NK-92 treated with Interleukin-12 subunit alpha and Interleukin-12 subunit beta, amount 100 ng/mL, for 24 hours (cell line): ENCODE measurements at places on chromosomes 12 and 14.

DNA sequence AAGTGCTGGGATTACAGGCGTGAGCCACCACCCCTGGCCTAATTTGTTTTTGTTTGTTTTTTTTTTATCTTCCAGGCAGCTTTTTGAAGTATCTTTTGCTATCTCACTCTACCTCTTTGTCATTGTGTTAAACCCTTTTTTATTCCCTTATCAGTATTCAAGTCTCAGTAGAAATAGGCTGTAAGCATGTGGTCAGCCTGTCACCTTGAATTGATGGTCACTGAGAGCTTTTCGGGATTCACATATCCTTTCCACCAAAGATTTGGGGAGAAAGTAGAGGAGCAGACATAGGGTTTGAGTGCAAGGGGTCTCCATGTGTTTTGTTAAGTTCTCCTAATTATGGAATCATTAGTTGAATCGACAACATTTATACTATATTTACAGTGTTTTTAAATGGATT is 36.4 kb downstream of the TMPO start:
- DNase-seq = no peak

DNA sequence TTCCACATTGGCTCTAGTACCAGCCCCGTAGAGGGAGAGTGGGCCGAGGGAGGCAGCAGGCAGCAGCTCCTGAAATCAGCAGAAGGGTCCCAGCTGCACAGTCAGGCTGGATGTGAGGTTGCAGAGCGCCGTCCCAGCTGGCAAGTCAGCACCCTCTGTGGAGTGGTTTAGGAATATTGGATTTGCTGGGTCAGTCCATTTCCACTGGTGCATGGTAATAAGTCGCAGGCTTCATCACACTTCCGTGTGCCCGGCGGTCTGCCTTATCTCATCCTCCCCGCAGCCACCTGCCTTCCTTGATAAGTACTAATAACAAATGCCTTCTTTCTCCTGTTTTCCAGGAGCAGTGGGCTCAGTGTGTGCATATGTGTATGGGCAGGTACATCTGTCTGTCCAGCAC is 112.9 kb downstream of the TSPAN9 start:
- DNase-seq = no peak

DNA sequence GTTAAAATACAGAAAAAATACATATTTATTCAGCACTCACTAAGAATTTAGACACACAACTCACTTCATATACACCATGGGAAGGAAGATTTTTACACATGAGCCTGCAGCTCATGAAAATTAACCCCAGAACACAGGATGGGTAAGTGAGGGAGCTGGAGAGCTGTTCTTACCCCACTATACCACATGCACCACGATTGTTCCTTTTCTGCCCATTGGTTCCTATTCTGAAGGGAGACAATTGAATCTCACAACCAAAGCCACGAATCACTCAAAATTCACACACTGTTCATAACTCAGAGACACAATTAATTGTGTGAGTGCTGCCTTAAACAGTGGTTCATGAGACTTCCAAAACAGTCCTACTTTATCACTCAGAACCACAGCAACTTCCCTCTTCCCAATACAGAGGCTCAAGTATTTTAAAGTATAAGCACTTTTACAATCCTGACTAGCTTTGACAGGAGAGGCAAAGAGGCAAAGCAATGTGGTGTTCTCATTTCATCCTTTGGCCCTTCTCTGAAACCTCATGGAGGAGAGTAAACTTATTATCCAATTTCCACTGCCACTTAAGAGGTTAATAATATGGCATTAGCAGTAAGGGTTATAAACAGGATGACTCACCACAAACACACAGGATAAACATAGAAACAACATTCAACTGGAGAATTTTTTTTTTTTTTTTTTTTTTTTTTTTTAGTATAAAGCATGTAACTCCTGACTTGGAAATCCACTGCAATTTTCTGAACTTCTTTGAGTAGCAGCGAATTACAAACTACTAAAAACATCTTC is 59.5 kb downstream of the ITPR2 start:
- DNase-seq = no peak

DNA sequence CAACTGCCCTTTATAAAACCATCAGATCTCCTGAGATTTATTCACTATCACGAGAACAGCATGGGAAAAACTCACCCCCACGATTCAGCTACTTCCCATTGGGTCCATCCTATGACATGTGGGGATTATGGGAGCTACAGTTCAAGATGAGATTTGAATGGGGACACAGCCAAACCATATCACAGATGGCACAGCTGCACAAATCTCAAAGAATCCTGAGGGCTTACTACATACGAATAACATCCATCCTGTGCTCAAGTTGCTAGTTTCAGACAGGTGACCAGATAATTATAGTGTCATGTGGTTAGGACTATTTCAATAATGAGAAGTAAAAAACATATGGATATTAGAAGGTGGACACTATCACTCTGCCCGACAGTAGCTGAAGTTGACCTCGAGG is 211.2 kb downstream of the NUAK1 start:
- DNase-seq = no peak

DNA sequence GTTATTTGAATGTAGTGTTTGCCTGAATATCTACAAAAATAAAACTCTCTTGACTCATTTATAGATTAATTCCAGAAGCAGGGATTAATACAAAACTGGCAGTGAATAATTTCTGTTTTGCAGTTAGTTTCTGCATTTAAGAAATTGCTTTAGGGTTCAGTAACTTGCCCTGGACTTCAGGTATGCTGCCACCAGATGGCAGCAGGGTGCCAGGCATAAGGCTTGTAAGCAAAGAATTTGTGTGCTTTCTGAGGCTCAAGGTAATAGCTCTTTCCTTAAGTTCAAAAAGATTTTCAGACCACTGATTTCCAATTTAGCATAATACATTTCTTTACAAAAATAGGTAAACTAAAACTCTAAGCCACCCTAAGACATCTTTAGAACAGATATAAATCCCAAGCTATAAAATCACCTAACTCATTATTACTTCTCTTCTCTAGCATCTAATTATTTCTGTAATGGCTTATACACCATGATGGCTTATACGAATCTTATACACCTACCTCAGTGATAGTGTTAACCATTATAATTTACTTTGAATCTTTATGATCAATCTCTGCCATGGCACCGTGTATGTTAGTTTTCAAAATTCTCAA is 398.3 kb downstream of the APAF1 start:
- DNase-seq = no peak

DNA sequence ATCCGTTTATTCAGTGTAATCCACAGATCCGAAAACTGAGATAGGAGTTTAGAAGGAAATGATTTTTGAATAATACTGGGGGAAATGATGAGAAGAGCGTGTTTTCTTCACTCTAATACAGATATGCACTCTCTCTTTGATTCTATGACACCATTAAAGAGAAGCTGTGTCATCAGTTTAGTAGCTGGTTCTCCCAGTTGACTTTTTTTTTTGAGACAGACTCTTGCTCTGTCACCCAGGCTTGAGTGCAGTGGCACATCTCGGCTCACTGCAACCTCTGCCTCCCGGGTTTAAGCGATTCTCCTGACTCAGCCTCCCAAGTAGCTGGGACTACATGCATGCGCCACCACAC is 48.4 kb upstream of the EML1 start:
- DNase-seq = no peak

GRCh38 chr14:101186544-101186943 is 283.0 kb upstream of the RTL1 start:
- no peak for DNase-seq

DNA sequence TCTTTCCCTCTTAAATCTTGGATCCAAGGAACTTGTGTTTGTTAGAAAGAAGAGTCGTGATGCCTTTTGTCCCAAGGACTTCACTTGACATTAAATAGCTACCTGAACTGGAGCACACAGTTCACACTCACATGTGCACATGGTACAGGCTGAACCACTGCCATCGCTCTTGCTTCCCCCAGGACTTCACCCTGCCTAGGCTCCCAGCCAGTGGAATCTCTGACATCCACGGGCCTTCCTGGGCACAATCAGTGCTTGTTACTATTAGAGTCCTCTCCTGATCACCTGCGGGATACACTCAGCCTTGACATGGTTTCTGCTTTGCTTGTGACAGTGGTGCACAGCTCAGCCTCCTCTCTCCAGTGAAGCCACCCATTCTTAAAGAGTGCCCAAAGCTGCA is 49.1 kb upstream of the KCNA5 start:
- no peak for DNase-seq

GRCh38 chr14:35809597-35809996 is 502 bp upstream of the RALGAPA1 start:
- no peak for DNase-seq

- no peak for DNase-seq
These were observed 149.7 kb upstream of the DCN start for GRCh38 chr12:91332302-91332701.

DNA sequence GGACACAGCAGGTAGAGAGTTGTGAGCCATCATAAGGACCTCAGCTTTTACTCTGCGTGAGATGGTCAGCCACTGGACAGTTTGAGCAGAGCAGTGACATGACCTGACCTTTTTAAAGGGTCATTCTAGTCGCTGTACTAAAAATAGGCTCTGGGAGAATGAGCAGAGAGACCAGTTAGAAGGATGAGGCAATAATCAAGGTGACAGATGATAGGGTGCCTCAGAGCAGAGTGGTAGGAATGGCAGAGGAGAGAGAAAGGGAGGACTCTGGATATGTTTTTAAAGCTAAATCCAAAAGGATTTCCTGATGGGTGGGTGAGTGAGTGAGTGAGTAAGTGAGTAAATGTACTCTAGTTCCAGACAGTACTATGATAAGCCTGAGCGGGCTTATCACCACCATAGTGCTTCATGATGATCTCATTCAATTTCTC is 83.6 kb upstream of the ARHGAP5 start:
- no peak for DNase-seq

GRCh38 chr12:7602277-7602676 is 63.4 kb downstream of the APOBEC1 start:
- DNase-seq = no peak

- DNase-seq = no peak
These were observed 96.1 kb downstream of the TMEM121 start for GRCh38 chr14:105622329-105622955.

DNA sequence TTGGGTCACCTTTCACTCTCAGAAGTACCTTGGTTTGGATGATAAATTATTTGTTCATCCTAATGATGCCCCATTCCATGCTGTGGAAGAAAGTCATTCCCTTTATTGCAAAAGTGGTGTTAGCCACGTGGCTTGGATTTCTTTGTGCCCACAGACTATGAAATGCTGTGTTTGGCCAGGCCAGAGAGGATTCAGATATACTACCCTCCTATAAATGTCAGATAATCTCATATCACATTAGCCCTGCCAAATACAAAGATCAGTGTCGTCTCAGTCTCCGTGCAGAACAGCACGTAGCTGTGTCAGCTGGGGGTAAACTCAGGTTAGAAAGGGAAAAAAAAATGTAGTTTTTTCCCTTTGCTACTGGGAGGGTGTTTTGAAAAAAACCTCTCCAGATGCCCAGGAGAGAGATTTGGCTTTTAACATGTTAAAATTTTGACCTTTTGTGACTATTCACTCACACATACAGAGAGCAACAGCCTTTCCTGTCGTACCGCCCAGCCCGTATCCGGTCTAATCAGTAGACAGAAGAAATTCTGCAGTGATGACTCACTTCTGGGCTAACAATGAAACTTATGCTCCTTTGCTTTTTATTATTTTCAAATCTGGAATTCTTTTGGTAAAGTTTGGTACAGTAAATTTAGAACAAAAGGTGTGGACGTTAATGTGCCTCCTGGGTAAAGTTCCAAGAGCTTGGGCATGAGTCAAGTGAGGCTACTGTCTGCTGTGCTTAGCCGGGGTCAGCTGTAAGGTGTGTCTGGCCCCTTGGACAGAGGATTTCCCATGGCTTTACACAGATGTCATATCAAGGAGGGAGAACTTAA is 8.5 kb upstream of the PTPRB start:
- no peak for DNase-seq

- no peak for DNase-seq
These were observed 72.3 kb downstream of the B4GALNT3 start for GRCh38 chr12:531951-532585.

DNA sequence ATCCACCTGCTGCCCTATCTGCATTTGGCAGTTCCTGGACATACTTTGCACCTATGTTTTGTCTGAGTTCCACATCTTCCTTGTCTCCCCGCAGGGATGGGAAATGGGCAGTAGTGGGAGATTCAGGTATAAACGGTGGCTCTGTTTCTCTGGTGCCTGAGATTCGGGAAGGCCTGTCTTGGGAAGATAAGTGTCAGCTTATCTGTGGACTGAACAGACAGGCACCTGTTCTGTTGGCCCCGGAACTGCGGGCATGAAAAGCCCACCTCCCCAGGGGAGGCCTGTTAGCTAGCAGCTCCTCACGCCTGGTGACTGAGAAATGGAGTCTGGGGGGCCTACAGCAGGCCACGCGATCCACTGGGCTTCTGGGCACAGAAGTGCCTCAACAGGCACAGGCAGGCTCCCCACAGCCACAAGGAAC is 5.8 kb downstream of the PHB2 start:
- no peak for DNase-seq

- no peak for DNase-seq
These were observed 3.4 kb downstream of the PLEKHG3 start for GRCh38 chr14:64707661-64708060.

GRCh38 chr12:110281549-110282299 is 677 bp downstream of the ATP2A2 start:
- DNase-seq = peak; percentile 76

DNA sequence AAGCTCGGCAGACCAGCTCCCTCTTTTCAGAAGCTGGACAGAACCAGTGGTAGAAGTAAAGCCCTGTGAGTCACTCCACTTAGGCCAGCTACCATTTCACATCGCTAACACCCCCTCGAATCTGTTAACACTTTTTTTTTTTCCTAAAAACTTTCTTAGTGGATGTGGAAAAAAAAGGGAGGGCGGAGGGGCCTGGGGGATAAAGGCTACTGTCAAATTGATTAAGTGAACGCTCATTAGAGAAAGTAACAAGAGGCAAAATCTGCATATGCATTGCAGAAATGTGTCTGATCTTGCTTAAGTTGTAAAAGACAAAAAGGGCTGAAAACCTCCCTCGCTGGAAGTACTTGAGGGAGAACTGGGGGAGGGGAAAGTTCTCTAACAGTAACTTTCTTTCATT is 86.6 kb upstream of the OTX2 start:
- no peak for DNase-seq

GRCh38 chr14:61227884-61228591 is 53.1 kb downstream of the TMEM30B start:
- DNase-seq = no peak

DNA sequence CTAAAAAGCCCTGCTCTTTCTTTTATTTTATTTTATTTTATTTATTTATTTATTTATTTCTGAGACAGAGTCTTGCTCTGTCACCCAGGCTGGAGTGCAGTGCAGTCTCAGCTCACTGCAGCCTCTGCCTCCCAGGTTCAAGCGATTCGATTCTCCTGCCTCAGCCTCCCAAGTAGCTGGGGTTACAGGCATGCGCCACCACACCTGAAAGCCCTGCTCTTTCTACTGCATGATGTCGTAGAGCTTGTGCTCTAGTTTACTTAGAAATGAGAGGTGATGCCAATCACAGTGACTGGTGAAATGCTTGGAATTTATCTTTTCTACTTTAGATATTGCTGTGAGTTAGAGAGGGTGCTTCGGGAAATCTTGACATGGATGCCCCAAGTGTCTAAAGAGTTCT is 54.5 kb downstream of the DAD1 start:
- DNase-seq = no peak

DNA sequence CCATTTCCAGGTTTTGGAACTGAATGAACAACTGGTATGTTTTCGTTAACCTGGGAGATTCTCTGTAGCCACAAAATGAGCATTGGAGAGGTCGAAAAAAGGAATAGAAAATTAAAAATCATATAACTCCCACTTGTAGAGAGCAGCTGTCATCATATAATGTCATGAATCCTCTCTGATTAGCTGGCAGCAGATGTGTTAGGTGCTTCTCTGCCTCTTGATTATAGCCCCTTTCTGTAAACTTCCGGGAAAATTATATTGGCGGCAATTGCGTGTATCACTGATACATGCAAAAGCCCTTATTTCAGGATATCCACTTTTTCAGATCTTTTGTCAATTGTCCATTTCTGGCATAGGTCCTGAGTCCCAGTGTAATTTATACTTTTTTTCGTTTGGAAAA is 31.7 kb downstream of the FGD4 start:
- DNase-seq = no peak
